Stimulated activated CD4-positive, alpha-beta T cell treated with anti-CD3 and anti-CD28 coated beads, Interleukin-2, amount 100 ng/mL, for 48 hours (primary cell): ENCODE measurements at places on chromosomes 12 and 14.

DNA sequence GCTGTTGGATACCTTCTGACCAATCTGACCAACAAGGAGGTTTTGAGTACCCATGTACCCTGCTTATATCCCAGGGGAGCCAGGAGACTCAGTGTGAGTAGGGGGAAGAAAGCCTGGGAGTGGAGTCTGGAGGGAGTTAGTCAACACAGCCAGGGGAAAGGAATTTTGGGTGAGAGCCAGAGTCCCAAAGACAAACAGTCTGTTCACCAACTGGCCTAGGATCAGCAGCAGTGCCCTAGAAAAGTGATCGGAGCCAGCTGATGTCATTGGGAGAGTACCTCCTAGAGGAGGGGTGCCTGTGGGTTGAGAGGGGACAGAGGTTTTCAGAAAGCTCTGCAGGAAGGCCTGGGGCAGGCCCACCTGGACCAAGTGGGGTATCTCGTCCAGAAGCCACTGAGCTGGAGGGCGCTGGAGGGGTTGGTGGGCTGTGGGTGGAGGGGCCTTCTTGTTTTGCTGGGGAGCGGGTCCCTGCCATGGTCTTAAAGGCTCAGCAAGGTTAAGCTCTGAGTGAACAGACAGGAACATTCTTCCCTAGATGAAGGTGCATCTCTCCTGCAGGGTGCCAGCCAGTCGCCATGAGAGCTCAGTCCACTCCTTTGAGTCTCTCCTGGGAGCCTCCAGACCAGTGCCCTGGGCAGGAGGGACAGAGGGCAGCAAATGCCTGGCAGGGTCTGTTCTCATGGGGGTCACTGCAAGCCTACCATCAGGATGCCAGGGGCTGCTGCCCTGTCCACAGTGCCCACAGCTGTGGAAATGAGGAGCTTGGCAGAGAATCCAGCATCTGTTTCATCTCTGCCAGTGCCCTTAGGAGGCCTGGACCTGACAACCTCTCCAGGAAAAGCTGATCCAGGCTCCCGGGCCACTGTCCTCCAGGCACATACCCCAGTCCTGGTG lies 63.6 kb downstream of the CHGA start:
- no peak for DNase-seq

DNA sequence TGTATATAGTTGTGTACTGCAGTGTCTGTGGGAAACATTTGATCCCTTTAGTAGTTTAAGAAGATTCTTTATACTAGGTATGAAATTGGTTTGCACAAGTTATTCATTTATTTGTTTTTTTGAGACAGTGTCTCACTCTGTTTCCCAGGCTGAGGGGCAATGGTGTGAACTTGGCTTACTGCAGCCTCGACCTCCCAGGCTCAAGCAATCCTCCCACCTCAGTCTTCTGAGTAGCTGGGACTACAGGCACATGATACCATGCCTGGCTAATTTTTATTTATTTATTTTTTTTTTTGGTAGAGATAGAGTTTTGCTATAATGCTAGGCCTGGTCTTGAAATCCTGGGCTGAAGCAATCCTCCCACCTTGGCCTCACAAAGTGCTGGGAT lies 209.4 kb downstream of the RASSF9 start:
- no peak for DNase-seq

DNA sequence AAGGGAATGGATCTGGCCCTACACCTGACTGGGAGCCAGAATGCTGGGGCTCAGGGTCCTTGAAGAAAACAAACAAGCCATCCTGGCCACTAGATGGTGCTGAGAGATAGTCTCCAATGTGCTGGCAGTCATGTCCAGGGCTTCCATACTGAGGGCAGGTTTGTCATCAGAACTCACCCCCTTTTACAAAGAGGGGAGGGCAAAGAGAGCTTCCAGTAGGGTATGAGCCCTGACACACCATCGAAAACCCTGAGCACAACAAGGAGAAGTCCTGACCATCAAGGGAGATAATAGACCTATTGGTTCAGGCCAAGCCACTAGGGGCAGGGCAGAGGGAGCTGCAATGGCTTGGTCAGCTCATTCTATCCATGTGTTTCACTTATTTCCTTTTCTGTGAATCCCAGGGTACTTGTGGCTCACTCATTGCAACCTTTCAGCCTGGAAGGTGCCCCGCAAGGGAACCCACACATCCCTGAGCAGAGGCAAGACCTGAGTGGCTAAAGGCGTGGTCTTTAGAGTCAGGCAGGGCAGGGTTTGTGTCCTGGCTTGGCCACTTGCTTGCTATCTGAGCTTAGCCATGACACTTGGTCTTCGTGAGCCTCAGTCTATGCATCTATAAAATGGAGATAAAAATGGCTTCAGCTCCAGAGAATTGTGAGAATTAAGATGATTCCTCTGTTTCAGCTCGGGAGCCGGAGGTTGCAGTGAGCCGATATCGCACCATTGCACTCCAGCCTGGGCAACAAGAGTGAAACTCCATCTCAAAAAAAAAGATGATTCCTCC lies 6.2 kb upstream of the PLEKHH1 start:
- no peak for DNase-seq

DNA sequence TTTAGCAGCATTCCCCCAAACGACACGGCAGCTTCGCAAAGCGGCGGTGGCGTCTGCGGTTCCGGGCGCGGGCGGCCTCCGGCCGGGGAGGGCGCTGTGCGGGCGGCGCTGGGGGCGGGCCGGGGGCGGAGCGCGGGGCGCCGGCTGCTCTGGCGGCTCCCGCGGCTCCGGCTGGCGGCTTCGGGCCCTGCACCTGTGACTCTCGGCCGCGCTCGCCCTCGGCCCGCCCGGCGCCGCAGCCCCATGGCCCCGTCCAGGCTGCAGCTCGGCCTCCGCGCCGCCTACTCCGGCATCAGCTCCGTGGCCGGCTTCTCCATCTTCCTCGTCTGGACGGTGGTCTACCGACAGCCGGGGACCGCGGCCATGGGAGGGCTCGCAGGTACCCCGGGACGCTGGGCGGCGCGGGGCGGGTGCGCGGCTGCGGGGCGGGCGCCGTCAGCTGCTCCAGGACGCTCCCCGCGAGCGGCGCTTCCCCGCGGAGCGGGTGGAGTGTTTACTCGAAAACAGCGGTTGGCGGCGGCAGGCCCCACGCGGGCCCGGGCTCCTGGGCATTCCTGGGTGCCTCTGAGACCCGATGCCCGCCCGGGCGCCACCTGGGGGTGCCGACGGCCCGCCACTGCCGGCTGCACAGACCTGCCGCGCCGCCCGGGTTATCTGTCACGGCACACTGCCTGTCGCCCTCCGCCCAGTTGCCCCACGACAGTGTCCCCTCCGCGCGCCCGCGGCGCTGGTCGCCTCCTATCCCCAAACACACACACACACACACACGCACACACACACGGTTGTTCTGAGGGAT lies at the start of gene SLC48A1:
Gene SLC48A1 (plus strand): TSS at position 177 of the 796 bp plus-strand sequence. CDS start 67 bp downstream, at position 244.
- peak; percentile 53 for DNase-seq

GRCh38 chr14:37903343-37904191 lies 304.1 kb upstream of the SSTR1 start:
- DNase-seq, result peak; percentile 2

DNA sequence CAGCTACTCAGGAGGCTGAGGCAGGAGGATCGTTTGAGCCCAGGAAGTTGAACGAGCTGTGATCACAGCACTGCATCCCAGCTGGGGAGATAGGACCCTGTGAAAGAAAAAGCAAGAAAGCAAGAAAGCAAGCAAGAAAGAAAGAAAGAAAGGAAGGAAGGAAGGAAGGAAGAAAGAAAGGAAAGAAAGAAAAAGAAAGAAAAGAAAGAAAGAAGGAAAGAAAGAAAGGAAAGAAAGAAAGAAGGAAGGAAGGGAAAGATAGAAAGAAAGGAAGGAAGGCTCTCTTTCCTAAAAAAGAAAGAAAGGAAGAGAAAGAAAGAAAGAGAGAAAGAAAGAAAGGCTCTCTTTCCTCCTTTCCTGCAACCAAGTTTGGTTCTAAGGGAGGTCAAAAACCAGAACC lies 380.3 kb downstream of the PCNX1 start:
- no peak for DNase-seq

DNA sequence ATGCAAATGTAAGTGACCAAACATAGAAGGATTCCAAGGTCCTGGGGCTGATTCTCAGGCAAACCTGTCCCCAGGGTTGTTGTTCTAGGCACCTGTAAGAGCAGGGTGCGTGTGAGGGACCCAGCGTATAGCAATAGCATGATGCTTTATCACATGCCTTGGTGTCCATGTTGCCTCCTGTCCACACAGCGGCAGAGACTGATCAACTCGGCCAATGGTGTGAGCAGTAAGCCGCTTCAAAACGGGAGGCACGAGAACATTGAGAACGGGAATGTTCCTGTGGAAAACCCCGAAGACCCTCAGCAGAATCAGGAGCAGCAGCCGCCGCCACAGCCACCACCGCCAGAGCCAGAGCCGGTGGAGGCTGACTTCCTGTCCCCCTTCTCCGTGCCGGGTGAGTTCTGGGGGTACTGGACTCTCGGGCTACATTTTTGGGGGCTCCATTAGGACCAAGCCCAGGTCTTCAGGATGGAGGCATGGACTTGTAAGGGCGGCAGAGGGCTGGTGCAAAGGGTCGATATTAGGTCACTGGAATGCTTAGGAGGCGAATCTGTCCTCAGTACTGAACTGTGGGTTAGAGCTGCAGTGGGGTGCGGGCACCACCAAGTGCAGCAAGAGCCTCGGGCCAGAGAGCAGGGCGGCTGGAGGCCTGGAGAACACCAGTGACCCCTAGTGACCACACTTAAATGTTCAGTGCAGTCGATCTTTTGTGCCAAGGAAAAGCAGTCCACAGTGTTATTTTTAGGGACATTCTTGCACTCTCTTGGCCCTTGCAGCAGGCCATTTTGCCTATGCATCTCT lies 57.2 kb upstream of the RIN3 start:
- DNase-seq, result no peak

GRCh38 chr14:20781803-20782202 lies 735 bp downstream of the RNASE6 start:
- DNase-seq, result no peak

DNA sequence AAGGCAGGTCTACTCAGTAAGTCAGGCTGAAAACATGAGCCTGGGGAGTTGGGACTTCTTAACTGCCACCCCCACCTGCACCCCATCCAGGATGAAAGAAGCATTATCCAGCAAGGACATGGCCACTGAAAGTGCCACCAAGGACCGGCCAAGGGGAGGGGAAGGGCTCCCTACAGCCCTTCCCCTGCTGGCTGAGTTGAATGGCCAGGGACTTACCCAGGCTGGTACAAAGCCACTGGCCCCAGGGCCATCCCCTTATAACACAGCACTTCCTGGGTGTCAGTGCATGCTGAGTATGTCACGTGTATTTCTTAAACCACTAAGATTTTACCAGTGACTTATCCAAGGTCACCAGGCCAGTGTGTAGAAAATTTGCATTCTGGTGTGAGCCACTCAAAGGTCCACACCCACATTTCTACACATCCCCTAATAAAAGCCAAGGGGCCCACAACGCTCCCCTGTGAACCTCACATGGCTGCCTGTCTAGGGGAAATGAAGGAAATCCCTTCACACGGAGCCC lies 29.3 kb upstream of the ZFP36L1 start:
- no peak for DNase-seq

GRCh38 chr14:98886982-98887381 lies 385.0 kb downstream of the BCL11B start:
- DNase-seq, result no peak

- no peak for DNase-seq
Observed at GRCh38 chr12:63882844-63883243, 38.3 kb downstream of the SRGAP1 start.

GRCh38 chr12:28872654-28873268 lies 276.3 kb upstream of the FAR2 start:
- peak; percentile 17 for DNase-seq

DNA sequence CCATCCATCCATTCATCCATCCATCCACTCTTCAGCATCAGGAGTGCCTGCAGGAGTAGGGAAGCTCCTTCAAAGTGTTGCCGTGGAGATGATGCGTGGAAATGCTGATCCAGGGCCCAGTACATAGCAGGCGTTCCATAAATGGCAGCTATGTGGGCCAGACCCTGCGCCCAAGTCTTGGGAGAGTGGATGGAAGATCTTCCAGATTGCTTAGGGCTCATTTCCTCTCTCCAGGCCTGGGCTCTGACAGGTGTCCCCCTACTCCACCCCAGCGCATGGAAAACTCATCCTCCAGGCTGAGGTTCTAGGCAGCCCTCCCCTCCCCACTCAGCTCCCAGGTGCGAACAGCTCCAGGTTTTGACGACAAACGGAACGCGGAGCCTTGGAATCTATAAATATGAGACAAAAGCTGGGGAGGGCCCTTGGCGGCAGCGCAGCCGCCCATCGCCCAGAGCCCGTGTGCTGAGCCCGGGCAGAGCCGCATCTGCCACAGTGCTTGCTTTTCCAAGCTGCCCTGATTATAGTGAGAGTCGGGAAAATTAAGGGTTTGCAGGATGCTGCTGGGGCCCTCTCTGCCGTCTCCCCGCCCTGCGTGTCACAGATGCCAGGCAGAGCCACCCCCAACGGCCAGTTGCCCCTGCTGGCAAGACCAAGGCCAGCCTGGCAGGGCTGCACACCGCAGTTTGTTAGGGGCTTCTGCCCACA lies 1.6 kb downstream of the BEGAIN start:
- no peak for DNase-seq

- DNase-seq, result no peak
Observed at GRCh38 chr14:73788701-73789551, 62.7 kb upstream of the PTGR2 start.

GRCh38 chr14:88005978-88006851 lies 1.3 kb downstream of the GPR65 start:
- DNase-seq, result peak; percentile 46

DNA sequence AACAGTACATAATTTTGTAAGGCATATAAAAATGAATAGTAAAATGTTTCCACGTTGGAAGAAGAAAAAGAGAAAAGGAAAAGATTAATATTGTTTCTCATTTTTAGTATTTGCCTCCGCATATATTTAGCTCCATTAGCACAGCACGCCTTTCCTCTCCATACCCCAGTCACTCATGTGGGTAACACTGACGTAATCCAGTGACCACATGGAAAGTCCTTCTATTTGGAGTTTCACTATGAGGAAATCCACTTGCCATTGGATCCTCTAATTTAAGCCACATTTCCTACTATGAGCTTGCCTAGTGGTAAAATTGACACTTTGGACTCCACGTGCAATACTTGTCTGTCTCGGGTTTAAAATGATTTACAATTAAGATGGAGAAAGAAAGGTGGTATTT lies 5.7 kb upstream of the SLCO1A2 start:
- DNase-seq, result no peak

GRCh38 chr12:65414526-65414925 lies 136.0 kb downstream of the MSRB3 start:
- no peak for DNase-seq

- peak; percentile 42 for DNase-seq
Observed at GRCh38 chr12:120903412-120904196, 554 bp downstream of the SPPL3 start.

DNA sequence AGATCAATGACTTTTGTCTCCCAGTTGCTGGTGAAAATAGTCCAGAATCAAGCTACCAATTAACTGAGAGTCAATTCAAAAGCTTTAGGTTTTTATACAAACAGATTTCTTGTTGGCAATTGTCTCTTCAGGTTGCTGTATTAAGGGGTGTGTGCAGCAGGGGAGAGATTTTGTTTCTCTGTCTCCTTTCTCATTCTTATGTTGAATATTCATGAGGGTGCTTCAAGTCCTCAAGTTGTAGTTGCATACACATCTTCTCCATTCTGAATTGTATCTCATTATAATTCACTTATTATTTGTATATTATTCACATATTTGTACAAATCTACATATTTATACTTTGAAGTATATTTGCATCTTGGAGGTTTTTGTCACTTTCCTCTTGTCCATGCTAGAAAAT lies 126.7 kb upstream of the PTPRQ start:
- DNase-seq, result no peak
